ENCODE measurements at places on chromosomes 16 and 17.

DNA sequence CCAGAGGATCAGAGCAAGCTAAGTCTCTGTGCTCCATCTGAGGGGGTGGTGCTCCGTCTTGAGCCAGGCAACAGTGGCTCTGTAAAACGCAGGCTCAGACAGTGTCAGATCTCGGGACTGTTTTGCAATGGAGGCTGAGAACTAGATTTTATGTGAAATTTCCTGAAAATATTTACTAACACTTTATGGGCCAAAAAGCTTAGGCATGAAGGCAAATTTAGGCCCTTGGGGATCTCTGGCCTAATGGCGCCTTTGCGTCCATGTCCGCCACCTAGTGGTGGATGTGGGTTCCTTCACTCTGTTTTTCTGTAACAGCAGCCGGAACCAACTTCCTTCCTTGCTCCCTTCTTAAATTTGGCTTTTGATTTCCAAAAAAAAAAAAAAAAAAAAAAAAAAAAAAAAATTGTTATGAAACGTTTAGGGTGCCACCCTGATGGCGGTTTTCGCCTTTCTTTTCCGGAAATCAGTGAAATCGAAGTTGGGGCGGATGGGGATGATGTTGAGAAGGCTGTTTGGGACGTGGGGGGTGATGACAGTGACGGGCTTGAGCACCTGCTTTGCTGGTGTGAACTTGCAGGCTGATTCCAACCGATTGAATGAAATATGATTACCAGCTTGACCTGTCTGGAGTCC is 14.0 kb upstream of the ELAC2 start:
- no peak for DNase-seq

GRCh38 chr17:56030009-56030624 is 123.2 kb upstream of the ANKFN1 start:
- no peak for DNase-seq

DNA sequence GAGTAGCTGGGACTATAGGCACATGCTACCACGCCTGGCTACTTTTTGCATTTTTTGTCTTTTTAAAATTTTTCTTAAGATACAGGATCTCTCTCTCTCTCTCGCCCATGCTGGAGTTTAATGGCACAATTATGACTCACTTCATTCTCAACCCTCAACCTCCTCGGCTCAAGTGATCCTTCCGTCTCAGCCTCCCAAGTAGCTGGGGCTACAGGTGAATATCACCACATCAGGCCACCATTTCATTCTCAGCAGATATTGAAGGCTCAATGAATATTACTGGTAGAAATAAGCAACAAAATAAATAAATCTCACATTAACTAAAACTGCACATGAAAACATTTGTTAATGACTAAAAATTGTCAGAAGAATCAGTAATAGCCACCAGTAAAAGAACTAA is 41.7 kb downstream of the BRIP1 start:
- no peak for DNase-seq

DNA sequence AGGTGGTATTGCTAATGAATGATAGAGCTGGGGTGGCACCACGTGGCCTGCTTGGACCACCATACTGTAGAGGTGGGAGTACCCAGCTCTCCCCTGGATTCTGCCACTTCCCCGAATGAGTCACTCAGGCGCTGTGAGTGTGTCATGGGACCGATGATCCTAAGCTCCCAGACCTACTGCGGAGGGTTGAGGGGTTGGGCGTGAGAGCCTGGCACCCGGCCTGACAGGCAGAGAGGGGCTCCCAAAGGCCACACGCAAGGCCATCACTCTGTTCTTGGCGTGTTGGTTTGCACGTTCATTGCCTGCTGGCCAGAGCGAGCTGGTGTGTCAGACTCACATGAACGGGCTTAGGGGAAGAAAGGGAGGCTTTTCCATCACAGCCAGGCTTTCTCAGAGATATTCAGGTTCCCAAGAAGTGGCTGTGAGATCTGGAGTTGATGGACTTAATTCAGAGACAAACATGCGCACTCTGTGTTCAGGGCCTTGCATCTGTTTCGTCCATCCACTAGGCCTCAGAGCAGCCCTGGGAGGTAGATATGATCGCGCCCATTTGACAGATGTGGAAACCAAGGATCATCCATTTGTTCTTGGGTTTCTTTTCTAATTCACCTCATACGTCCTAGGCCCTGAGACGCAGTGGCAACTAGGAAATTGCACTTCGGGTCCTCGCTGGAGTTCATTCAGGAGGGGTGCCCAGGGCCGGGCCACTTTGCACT is 41.4 kb downstream of the CMIP start:
- DNase-seq, result no peak

GRCh38 chr17:43905985-43906852 is 1.1 kb downstream of the MPP2 start:
- DNase-seq, result peak; percentile 81

- DNase-seq, result no peak
Measured at GRCh38 chr16:89953671-89954406, 5.3 kb downstream of the DEF8 start.

- no peak for DNase-seq
Measured at GRCh38 chr16:86709902-86710601, 131.7 kb downstream of the FOXL1 start.

DNA sequence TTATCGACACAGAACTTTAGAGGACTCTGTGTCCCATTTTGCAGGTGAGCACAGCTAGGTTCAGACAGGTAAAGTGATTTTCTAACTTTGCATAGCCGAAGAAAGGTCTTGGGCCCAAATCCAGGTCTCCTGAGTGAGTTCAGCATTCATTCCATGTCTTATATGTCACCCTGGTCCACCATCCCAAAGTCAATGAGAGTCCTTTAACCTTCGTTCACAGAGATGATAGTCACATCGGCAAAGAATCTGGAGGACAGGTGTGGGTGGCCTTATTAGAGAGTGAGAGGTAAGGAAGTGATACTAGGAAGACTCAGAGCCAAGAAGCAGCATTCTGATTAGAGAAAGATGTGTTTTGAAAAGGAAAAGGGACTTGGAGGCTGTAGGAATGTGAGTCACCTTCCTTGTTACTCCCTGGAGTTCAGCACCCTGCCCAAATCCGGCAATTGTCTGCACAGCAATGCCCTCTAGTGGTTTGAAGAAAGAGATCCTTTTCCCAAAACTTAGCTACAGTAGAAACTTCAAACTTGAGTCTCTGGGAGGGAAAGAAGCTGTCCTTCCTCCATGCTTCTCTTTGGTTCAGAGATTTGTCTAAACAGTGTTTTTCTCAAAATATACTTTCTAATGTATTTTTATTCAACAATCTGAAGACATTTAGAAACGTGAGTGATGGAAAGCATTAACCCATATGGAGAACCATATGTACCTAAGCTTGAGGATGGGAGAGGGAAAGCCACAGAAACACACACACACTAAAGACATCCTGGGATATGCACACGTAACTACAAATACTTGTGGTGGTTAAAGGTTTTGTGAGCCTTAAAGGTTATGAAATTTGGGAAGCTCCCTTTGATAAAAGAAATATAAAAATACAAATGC is 96.4 kb upstream of the SHISA6 start:
- peak; percentile 10 for DNase-seq

GRCh38 chr16:66353055-66353454 is 13.4 kb upstream of the CDH5 start:
- DNase-seq, result no peak

GRCh38 chr17:77228241-77228752 is 87.5 kb downstream of the SEC14L1 start:
- DNase-seq, result no peak
